ENCODE measurements at places on chromosomes 1 and 21.

DNA sequence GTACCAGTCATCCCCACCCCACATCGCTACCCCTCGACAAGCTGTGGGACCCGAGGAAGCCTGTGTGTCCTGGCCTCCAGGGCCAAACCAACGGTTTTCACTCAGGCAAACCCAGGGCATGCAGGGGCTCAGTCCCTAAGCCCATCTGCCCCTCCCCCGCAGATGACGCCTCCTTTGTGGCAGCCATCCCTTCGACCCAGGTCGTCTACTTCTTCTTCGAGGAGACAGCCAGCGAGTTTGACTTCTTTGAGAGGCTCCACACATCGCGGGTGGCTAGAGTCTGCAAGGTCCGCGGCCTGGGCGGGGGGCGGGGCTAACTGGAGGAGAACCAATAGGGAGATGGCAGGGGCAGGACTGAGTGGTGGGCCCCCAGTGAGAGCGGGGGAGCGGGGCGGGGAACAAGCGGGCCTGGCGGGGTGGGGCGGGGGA lies 7.4 kb downstream of the SEMA4A start:
- DNase-seq = peak; percentile 72

DNA sequence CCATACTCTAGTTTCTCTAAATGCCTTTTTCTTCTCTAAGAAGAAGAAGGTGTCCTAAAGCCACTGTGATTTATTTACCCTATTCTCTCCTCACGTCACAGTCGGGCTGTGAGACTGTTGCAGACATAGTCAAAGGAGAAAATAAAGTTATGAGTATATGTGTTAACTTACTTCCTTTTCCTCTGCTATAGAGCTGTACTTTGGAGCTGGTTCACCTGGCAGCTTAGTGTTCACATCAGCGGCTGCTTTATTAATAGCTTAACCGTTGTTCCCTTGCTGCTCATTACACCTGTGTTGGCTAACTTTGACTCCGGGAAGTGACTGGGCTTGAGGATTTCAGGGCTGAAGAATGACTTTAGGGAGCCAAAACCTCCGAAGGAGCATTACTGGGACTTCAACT lies 3.6 kb downstream of the PFKFB2 start:
- DNase-seq = no peak

DNA sequence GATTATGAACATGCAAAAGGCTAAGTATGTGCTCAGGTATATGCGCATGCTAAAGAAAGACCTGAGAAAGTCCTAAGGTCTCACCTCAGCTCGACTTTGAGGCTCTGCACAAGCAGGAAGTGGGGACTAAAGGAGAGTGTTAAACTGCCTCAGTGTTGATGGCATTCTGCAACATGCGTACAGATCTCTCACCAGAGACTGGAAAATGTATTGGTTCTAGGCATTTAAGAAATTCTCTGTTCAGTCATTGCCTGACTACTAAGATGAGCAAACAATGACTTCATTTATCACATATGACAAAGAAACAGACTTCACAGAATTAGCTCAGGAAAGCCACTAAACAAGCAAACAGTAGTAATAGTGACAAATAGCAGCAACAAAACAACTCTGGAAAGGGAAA lies 90.8 kb downstream of the USH2A start:
- no peak for DNase-seq

- DNase-seq = no peak
Observed at GRCh38 chr1:20138961-20139550, at the start of gene PLA2G2F. Gene PLA2G2F (plus strand): TSS chr1:20139323. CDS start chr1:20139428, 105 bp downstream.

- DNase-seq = no peak
Observed at GRCh38 chr1:207495801-207496792, at the start of gene CR1. Gene CR1 (plus strand): TSS chr1:207496157. CDS start chr1:207496268, 111 bp downstream.

DNA sequence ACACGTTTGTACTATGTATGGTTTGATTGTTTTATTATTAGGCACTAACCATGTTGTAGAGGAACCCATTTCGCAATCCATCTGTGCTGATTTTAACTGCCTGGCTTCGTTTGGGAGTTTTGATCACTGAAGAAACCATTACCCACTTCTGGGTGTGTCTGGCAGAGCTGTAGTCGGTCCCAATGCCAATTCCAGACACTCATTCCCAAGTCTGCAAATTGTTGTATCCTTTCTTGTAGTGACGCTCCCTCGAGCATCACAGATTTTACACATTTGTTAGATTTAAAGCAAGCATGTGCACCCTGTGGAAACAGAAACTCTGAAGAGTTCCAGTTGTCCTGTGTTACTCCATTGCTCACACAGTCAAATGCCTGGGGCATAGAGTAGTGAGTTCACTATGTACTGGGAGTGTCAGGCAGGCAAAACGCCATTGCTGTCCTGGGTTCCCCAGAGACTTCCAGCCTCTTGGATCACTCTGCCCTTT lies 31.0 kb upstream of the EFCAB14 start:
- no peak for DNase-seq

GRCh38 chr1:91346824-91347223 lies 57.8 kb downstream of the HFM1 start:
- no peak for DNase-seq

- DNase-seq = no peak
Observed at GRCh38 chr21:37337831-37338230, 28.7 kb upstream of the DYRK1A start.

DNA sequence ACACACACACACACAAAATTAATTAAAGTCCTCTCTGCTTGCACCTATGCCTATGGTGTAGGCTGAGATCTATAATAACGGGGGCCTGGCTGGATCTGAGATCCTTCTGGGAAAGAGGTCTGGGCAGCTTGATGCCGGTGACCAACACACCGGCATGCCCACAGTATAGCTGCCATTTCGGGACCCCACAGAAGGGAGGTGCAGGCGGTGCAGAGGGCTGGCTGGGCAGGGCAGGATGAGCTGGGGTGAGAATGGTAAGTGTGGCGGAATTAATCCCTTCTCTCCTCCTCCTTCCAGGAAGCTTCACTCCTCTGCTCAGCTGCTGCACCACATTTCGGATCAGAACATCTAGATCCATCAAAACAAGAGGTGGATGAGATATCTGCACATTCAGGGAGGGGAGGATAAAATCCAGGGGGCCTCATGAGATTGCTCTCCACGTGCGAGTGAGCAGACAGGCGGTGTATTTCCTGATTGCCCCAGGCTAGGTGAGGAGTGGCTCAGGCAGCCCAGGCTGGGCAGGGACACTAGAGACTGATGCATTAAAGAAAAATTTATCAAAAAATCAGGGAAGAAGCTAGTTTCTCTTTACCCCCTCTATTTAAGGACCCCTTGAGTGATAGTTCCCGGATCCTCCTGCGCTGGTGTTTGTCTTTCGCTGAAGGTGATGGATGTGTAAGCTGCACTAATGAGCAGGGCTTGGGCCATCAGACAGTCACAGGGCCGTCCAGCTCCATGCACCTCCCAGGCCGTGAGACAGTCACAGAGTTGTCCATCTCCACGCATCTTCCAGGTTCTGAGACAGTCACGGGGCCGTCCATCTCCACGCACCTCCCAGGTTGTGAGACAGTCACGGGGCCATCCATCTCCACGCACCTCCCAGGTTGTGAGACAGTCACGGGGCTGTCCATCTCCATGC lies 449.9 kb downstream of the PTPRU start:
- DNase-seq = no peak

GRCh38 chr21:45542667-45543370 lies 579 bp upstream of the SLC19A1 start:
- DNase-seq = no peak

- no peak for DNase-seq
Observed at GRCh38 chr1:35544976-35545375, 12.2 kb downstream of the KIAA0319L start.

- no peak for DNase-seq
Observed at GRCh38 chr1:26274801-26275425, 5.0 kb upstream of the SH3BGRL3 start.

- DNase-seq = no peak
Observed at GRCh38 chr1:111961016-111961415, 28.5 kb downstream of the KCND3 start.

DNA sequence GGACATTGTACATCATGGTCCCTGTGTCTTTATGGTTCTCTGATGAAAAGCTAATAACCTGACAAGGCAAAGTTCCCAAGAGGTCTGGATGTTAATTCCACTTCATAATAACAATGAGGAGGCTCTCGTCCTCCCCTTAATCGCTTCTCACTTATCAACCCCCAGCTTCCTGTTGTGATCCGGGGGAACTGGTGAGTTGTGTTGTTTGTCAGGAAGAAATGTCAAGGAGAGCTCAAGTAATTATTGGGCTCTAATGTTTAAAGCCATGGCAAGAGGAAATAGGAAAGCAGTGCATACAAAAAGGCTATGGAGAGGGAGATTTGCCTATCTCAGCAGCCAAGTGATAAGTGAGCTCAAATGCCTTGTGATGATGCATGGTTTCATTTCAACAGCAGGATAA lies 42.8 kb upstream of the RASAL2 start:
- no peak for DNase-seq

- no peak for DNase-seq
Observed at GRCh38 chr1:157364612-157365011, 187.7 kb downstream of the FCRL5 start.

- no peak for DNase-seq
Observed at GRCh38 chr1:211825980-211826379, 4.6 kb downstream of the LPGAT1 start.

- DNase-seq = no peak
Observed at GRCh38 chr1:40183055-40183710, 22.0 kb downstream of the RLF start.

- no peak for DNase-seq
Observed at GRCh38 chr1:19066248-19066873, 109.9 kb upstream of the IFFO2 start.

GRCh38 chr1:227328405-227329019 lies 10.2 kb upstream of the CDC42BPA start:
- no peak for DNase-seq

DNA sequence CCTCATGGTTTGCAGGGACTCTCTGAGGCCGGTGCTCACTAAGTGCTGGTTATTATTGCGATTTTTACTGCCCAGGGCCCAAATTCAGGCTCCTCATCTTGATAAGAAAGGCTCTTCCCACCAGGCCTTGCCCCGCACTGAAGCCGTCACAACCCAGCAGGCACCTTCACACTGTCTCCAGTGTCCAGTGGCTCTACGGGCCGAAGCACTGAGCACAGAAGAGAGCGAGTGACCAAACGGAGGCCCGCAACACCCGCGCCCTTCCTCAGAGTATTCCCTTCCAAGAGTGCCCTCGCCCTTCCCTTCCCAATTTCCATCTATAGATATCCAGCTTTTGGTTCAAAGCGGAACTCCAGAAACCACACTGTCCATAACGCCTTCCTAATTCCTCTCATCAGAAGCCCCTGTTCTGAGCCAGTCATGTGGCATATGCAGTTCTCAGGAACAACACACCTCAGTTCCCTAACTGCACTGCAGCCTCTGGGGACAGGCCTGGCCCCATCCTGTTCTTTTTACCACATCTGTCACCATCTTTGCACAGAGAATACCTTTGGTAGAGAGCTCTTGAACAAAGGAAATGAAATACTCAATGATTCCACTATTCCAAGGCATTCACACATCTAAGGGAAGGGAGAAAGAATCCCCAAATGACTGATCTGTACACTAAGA lies 15.1 kb downstream of the FALEC start:
- no peak for DNase-seq

DNA sequence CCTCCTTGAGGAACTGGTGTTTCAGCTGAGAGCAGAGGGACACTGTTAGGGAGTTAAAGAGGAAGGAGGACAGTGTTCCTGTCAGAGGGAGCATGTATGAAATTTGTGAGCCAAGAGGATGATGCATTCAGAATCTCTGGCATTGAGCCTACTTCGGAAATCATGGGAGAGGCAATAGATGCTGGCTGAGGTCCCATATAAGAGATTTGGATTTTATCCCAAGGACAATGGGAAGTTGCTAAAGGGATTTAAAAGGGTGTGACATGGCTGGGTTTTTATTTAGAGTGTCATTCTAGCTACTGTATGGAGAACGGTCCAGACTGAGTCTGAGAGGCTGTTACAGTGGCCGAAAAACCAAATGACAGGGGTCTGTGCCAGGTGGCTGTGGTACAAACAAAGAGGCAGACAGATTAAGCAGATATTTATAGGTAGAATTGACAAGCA lies 403.2 kb upstream of the B3GALT2 start:
- DNase-seq = no peak

- DNase-seq = no peak
Observed at GRCh38 chr1:202411422-202411821, 62.9 kb downstream of the PPP1R12B start.

DNA sequence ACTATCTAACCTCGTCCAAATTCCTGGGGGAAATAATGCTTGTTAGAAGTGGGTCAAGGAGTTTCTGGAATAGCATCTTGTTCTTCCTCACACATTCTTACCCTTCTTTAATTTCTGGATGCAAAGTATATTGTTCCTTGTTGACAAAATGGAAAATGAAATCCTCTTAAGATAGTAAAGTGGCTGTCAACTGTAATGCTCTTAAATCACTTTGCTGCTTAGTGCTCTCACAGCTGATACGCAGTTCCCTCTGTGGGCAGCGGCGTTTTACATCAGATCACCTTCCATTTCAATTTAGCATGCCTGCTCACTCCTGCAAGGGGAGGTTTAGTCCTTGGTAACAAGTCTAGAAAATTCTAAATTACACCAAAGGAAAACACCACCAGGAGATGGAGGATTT lies 113.1 kb downstream of the DNM3 start:
- peak; percentile 36 for DNase-seq
